ENCODE measurements at places on chromosomes 11 and 22.

GRCh38 chr22:23542933-23543332 lies 37.2 kb downstream of the IGLL1 start:
- no peak for DNase-seq

DNA sequence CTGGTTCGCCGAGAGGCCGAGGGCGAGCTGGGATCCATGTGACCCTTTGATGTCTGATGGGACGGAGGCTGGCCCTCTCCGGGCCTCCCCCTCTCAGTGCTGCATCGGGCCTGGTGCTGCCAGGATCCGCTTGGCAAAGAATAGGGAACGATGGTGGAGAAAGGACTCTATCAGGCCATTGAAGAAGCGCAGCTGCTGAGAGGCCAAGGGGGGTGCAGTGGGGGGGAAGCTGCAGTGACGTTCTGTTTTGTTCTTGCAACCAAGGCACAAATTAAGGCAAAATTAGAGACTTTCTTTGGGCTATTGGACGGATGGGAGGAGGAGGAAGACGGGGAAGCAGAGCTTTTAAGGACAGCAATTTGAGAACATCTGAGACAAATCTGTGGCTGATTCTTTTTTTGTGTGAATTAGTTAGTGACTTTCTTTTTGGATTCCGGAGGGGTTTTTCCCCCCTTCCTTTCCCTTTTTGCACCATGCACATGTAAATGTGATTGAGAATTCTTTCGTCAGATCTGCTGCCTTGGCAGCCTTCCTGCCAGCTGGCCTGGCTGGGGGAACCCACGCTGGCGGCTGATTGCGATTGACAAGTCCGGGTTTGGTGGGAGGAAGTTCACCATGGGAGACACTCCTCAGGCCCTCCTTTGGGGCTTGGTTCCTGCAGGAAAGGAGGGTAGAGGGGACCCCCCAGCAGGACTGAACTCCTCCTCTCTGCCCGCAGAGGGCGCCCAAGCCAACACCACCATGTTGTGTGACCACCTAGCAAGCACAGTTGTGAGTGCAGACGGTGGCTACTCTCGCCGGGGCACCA lies 214.6 kb downstream of the NTM start:
- DNase-seq = no peak

GRCh38 chr11:14645015-14645912 lies 1.7 kb downstream of the PDE3B start:
- no peak for DNase-seq

DNA sequence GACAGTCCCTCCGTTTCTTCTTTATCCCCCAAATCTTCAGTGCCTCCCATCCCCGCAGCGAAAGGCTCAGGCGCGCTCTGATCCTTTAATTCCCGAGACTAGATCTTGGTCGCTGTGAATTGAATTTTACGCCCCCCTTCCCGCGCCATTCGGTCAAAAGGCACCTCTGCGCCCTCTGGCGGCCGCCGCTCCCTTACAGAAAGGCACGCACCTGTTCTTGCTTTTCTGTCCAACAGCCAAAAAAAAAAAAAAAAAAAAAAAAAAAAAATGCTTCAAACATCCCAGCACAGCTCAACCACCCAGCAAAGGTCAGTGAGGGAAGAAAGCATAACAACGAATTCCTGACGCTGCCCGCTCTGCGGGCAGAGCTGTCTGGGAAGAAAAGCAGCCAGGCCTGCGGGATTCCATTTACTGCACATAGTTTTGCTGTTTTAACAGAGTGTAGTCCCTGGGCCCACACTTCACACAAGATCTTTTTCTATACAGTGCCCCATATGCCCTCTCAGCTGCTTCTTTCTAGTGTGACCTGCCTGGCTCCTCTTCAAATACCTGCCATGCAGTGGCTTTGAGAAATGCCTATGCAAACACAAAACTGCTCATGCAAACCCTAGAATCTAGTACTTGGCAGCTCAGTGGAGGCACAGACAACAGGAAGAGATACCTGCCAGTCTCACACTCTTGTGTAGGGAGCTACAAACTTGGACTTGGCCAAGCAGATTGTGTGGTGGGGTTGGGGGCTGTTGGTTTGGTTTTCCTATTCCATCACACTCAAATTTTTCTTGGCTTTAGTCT lies 1.3 kb upstream of the ESAM start:
- no peak for DNase-seq

DNA sequence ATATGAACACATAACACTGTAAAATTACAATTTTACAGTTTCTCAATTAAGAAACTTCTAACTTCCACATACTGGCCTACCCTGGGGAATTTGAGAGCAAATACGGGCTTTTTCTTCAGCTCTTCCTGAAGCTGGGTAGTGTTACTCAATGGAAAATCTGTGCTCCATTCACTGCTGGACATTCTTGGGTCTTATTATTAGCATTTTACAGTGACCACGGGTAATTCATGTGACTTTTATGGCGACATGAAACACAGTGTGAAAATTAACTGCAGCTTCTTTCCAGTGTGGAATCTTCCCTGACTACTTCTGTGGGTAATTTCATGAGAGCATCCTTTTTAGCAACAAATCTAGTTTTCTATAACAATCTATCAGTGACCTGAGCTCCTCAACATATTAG lies 423.7 kb upstream of the ANO5 start:
- no peak for DNase-seq

DNA sequence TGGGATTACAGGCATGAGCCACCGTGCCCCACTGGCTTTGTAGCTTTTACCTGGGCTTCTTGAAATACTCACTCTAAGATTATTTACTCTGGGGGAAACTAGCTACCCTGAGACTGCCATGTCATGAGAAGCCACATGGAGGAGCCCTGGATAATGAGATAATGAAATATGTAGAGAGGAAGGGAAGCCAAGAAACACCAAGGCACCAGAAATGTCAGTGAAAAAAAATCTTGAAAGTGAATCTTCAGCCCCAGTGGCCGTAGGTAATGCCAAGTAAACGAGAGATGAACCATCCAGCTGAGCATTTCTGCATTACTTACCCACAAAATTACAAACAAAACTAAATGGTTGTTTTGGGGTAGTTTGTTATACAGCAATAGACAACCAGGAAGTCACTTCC lies 125.6 kb downstream of the APIP start:
- no peak for DNase-seq

GRCh38 chr11:10208131-10208575 lies 85.9 kb downstream of the SBF2 start:
- no peak for DNase-seq

DNA sequence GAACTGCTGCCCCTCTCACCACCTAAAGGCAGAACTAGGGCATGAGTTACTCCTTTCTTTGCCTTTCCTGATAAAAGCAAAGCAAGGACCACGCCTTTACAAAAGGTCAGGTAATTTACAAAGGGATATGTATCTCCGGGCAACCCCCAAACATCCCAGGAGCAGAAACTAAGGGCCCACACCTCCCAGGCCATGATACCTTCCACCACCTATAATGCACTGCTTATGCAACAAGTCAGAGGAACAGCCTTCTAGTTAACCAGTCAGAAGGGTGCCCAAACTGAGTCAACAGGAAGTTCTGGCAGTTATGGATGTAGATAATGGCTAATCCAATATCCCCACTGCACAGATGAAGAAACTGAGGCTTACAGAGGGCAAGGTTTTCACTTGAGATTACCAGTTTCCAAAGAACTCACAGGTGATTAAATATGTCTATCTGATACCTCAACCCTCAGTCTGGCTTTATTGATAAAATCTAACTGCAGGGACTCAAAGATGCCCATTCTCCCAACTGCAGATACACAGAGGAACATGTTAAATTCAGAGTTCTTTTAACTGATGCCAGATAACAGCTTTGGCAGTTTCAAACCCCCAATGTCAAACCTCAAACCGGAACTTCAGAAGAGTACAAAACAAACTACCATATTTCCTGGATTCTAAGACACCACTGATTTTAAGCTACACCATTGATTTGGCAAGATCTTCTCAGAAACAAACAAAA lies 16.8 kb upstream of the CASTOR1 start:
- DNase-seq = no peak

GRCh38 chr22:43044290-43044712 lies 29.4 kb upstream of the PACSIN2 start:
- DNase-seq = no peak

DNA sequence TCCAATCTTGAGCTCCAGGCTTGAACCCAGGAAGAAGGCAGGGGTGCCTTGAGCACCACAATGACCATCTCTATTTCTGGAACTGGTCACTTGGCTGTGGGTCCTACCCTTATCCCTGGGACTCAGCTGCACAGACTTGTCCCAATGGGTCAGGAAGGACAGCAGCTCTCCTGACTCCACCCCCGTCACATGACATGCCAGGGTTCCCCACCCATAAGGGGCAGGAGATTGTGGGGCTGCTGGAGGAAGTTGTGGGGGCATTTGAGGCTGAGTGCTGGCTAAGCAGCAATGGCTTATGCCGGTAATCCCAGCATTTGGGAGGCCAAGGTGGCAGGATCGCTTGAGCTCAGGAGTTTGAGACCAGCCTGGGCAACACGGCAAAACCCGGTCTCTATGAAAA lies 56.2 kb downstream of the NFAM1 start:
- no peak for DNase-seq

- DNase-seq = peak; percentile 11
Observed at GRCh38 chr11:9015677-9016076, 11.9 kb upstream of the NRIP3 start.

DNA sequence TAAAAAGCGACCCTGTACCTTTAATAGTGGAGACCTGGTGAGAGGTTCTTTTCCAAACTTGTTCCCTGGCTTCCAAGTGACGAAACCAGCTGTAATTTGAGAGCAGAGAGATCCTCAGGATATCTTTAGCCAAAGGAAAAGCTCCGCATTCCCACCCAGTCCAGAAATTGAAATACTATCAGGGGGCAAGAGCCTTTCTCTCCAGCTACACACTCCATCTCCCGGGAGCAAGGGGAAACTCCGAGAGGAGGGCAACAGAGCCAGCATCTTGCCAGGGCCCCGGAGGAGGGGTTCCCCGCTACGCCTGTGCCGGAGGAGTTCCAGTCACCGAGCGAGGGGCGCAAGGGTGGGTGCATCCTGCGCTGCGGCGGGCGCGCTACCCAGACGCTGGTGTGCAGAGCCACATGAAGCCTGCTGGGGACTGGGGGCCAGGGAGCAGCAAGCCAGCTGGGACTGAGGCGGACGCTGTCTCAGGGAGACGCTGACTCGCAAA lies at the start of gene FIBIN:
Gene FIBIN (plus strand): TSS at position 148 of the 493 bp plus-strand sequence. CDS start 415 bp downstream, outside the sequence.
- DNase-seq = no peak

DNA sequence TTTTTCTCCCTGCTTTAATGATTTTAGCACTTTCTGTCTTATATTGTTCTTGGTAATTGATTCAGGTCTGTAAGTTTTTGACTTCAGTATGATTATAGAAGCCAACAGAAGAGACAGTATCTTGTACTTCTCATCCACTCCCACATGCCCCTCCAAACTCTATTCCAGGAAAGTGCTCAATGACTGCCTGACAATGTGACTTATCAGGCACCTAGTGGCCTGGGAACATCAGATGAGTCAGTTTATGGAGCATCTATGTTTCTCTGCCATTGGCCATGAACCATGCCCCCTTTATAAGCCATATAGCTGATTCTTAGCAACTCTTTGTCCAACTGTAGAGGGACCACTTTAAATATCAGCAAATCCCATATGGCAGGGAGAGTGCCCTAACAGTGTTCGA lies 179.2 kb upstream of the MTMR2 start:
- DNase-seq = no peak

DNA sequence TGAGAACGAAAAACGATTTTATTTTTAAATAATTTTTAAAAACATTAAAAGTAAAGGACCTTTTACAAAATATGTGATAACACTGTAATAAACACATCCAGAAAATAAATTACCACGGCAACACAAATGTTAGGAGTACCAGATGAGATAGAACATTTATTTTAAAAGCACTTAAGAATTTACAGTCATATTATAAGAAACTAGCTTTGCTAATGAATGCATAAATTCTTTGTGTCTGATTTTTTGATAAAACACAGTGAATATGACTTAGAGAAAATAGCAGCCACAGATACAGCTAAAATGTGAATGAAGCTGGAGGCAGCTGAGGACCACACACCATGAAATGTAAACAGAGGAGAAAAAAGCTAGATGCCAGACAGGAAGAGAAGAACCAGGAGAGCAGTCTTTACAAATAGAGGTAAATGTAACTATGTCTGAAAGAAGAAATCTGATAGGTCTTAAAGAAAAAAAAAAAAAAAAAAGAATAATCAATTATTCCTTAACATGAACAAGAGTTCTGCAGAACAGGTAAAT lies 14.6 kb downstream of the CCDC34 start:
- DNase-seq = no peak

GRCh38 chr11:134760299-134760698 lies 348.3 kb upstream of the B3GAT1 start:
- DNase-seq = no peak

DNA sequence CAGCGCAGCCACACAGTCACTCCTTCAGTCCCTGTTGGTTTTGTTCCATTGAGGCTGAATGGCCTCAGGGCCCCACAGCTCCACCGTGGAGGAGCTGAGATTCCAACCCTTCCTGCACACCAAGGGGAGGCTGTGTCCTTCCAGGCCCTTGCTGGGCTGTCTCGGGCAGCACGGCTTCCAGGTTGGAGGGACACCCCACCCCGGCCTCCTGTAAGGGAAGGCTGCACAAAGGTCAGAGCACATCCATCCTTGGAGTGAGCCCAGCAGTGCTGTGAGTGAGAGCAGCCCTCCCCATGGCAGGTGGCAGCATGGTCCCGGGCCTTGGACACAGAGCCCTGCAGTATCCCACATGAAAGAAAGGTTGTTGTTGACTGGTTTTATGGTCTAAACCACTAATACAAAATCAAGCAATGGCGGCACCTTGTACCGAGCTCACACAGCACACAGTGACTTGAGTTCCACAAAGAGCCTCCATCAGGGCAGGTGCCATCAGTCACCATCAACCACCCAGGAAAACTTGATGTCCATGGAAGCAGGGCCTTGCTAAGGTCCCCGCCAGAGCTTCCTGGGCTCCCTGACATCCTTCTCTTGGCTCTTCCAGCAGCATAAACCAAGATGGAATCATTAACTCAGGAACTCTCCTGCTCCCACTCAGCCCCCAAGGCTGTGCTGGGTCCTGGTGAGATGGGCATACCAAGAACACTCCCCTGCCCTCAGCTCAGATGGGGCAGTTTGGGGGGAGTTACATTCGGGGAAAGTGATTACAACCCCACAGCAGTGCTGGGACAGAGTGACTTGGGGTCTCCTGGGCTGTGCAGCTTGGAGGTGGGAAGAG lies 1500.4 kb downstream of the TBC1D22A start:
- DNase-seq = no peak

GRCh38 chr11:70524096-70524922 lies 126.0 kb downstream of the CTTN start:
- no peak for DNase-seq

GRCh38 chr22:48643066-48643731 lies 1184.5 kb downstream of the BRD1 start:
- DNase-seq = no peak

GRCh38 chr22:33405194-33405593 lies 347.0 kb upstream of the SYN3 start:
- no peak for DNase-seq

All from SIG-M5 (cell line).